ENCODE measurements at places on chromosomes 3 and 15.

DNA sequence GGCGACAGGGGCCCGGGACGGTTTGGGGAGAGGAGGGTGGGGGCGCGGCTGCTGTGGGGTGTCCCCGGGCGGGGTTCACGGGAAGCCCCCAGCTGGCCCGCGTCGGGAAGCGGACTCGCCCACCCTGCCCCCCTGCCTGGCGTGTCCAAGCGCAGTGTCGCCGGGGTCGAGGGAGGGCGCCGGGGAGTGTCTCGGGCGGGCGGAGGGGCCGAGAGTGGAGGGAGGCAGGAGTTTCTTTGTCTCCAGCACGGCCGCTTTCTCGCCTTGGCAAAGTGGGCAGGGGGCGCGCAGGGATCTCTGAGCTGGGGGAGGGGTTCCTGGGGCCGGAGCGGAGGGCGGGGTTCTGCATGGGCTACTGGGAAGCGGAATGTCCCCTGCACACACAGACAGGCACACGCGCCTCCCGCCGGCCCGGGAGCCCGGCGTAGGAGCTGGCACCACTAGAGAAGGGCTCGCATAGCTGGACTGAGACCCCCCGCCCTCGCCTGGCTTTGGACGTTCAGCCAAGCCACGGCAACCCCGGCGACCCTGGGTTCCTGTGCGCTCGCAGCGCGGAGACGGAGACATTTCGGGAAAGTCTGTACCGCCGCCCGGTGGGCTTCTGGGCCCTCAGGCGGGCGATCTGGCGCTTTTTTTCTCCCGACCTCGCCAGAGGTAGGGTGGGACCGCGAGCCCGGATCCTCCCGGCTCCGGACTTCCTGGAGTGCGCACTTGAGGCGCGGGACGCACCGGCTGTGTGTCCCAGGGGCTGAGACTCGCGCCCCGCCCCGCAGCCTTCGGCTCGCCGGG, 822 bp downstream of the ST8SIA2 start:
- DNase-seq: no peak

DNA sequence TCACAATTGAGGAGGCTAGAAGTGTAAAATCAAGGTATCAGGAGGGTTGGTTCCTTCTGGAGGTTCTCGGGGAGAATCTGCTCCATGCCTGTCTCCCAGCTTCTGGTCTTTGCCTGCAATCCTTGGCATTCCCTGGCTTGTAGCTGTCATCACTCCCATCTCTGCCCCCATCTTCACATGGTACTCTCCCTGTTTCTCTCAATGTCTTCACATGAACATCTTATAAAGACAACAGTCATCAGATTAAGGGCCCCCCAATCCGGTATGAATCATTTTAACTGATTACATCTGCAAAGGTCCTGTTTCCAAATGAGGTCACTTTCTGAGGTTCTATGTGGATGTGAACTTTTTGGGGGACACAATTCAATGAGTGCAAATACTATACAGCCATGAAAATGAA, 113.0 kb upstream of the GALNT15 start:
- no peak for DNase-seq

- no peak for DNase-seq
Measured at GRCh38 chr3:152323834-152324233, 55.1 kb downstream of the MBNL1 start.

GRCh38 chr3:14806641-14807263, 12.0 kb upstream of the FGD5 start:
- DNase-seq: no peak

- DNase-seq: no peak
Measured at GRCh38 chr3:89851974-89852621, 744.7 kb downstream of the EPHA3 start.

- DNase-seq: no peak
Measured at GRCh38 chr15:23596736-23597135, 31.3 kb downstream of the MKRN3 start.

DNA sequence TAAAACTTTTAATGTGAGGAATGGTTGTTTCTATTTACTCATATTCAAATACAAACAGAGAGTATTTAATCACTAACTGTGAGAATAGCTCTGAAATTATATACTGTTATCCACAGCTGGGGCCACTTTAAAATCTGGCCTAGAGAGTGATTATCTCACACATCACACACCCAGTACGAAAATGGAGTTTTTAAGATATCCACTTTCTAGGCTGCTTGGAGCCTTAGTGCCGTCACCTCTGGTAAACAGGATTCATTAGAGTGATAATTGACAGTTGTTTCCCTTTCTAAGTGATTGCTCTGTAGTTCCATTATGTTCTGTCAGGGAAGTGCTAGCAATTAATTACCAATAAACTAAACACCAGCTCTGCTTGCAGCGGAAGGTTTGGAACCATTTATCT, 942.4 kb downstream of the FHIT start:
- DNase-seq: no peak

- DNase-seq: no peak
Measured at GRCh38 chr3:183317271-183317670, 64.2 kb downstream of the B3GNT5 start.

DNA sequence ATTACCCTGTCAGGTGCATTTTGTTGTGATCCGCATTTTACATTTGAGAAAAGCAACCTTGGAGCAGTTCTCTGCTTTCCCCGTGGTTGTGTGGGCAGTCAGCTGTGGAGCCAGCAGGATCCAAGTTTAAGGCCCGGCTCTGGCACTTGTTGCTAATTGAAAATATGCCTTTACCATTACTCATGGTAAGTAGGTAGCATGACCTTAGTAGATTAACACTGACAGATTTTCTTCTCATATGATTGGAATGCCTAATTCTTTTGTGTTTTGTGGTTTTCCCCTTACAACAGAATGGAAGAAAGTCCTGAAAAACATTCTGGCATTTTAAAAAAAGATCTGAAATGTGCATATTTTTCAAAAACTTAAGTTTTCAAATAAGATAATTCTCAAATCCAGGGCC, 246.5 kb upstream of the LRRN1 start:
- DNase-seq: no peak

- no peak for DNase-seq
Measured at GRCh38 chr15:38895326-38896255, 331.0 kb upstream of the RASGRP1 start.

DNA sequence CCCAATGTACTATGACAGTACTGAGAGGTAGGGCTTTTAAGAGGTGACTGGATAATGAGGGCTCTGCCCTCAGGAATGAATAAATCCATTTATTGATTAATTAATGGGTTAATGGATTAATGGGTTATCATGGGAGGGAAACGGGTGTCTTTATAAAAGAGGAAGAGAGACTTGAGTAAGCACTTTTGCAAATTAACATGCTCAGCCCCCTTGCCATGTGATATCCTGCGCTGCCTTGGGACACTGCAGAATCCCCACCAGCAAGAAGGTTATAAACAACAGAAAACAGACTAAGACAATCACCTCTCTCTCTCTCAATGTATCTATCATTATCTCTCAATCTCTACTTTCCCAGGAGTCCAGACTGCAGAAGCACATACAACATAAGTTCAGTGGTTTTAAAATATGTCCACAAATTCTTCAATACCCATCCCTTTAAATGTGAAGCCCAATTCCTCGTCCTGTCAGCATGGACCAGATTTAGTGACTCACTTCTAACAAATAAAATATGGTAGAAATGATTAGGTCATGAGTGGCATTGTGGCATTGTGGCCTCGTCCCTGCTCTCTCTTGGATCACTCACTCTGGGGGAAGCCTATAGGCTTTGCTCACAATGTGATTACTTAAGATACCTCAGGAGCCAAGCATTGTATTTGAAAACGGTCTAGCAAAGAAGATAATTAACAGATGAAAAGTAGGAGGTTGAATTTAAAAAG, 40.0 kb upstream of the IL12A start:
- no peak for DNase-seq

DNA sequence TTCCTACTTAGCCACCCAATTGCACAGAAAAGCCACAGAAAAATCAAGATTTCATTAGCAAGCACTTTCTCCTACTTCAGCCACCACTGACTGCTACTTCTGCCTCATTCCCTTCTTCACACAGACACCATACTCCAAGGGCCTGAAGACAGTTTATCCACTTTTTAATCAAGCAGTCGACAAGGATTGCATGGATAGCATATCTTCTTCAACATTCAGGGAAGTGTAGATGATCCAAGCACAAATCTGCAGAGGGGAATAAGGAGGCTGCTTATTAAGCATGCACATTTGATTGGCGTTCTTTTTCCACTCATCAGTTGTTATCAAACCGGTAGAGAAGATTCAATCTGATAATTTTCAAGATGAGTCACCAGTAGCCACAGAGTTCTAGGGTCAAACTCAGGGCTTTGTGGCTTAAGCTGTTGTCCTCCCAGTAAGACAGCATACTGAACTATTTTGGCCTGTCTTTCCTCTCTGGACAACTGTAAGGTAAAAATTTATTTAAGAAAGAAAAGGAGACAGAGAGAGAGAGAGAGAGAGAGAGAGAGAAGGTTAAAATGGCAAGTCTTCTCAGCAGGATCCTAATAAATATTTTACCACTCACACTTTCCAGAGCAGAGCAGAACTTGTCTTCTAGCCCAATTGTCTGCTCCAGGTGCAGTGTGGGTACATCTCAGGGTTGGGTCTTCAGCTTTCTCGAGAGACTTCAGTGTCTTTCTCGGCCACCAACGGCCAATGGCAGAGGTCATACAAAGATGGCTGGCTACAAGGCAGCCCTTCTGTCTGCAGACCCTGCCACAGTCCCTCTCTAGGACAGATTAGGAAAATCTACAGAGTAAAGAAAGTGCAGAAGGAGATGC, 80.6 kb upstream of the BHLHE40 start:
- no peak for DNase-seq

- no peak for DNase-seq
Measured at GRCh38 chr3:196660381-196661166, 21.1 kb downstream of the NRROS start.

DNA sequence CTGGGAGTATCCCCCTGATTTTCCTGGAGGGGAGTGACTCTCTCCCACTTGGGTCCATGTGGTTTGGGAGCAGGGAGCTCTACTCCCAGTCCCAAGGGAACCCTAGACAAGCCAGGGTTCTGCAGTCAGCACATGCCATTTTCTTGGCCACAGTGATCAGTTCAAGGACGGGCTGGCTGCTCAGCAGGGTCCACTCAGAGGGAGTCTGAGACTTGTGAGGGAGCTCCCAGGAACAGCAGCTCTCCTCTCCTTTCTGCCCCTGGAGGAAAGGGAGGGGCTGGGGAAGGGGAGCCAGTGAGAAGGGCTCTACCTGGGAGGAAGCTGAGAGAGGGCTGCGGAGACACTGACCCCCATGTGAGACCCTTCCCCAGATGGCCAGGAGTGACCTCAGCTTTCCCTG, 29.1 kb upstream of the LMCD1 start:
- DNase-seq: no peak

- no peak for DNase-seq
Measured at GRCh38 chr3:135141672-135142071, 346.6 kb downstream of the EPHB1 start.

- no peak for DNase-seq
Measured at GRCh38 chr3:111917300-111917699, 58.2 kb downstream of the PHLDB2 start.

- no peak for DNase-seq
Measured at GRCh38 chr3:181880331-181880730, 168.6 kb downstream of the SOX2 start.

DNA sequence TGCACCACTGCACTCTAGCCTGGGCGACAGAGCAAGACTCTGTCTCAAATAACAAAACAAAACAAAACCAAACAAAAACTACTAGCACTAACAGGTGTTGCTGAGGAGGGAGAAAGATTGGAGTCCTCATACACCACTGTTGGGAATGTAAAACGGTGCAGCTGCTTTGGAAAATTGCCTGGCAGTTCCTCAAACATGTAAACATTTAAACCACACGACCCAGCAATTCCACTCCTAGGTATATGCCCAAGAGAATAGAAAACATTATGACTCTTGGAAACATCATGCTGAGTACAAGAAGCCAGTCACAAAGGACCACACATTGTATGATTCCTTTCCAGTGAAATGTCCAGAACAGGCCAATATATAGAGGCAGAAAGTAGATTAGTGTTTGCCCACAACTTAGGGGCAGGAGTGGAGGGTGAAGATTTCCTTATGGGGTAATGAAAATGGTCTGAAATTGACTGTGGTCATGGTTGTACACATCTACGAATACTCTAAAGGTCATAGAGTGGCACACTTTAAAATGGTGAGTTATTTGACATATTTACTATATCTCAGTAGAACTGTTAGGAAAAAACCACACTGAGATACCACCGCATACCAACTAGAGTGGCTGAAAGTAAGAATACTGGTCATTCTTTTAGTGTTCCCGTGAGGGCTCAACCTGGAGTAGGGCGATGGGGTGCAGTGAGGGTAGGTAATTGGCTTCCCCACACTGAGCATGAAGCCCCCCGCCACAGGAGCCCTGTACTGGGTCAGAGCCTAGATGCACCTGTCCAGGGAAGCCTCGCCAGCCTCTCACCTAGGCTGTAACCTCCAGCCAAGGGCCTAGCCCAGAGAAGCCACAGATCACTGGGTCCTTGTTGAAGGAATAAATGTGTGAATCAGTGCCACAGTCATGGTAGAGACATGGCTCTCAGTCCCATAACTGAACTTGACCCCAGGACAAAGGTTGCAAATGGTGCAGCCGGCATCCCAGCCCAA, 131.1 kb downstream of the NUP210 start:
- DNase-seq: no peak

- no peak for DNase-seq
Measured at GRCh38 chr3:17979252-17979651, 236.8 kb upstream of the TBC1D5 start.

GRCh38 chr15:68643216-68643830, 64.5 kb downstream of the CORO2B start:
- DNase-seq: no peak

GRCh38 chr3:189119950-189120349, 51.8 kb upstream of the TPRG1 start:
- DNase-seq: no peak

- no peak for DNase-seq
Measured at GRCh38 chr15:99909592-99910295, 176.5 kb upstream of the LYSMD4 start.

GRCh38 chr15:39403640-39404117, 177.2 kb upstream of the THBS1 start:
- no peak for DNase-seq

GRCh38 chr3:114241262-114241661, 3.9 kb upstream of the ZNF80 start:
- DNase-seq: no peak

DNA sequence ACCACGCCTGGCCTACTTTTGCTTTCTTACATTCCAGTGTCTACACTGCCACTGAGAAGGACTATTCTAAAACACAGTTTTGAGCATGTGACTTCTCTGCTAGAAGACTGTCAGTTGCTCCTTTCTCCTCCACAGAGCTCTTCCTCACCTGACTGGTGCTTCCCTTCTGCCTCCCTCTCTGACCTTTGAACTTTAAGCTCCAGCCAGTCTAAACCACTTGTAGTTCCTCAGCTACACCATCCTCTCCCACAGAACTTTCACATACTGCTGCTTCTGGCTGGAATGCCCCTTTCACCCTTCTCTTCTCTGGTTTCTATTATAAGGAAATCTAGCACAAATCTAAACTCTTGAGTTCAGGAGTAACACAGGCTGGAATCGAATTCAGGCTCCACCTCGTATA, 9.1 kb downstream of the NCEH1 start:
- no peak for DNase-seq
